Foreskin keratinocyte (primary cell): ENCODE measurements at places on chromosomes 2 and 18.

DNA sequence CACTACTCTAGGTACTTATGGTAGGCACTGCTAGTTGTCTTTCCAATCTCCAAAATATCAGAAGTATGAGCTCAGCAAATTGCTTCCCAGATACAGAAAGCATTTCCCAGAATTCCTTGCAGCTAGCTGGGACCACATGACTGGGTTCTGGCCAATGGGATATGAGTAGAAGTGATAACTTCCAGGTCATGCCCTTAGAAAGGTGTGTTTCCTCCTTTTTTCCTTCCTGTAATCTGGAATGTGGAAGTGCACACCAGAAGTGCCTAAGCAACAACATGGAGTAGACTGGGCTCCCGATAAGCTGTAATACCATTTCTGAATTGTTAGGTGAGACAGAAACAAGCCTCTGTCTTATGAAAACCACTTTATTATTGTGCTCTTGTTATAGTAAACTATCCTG is 279.8 kb downstream of the ZNF385B start:
- no peak for DNase-seq

GRCh38 chr2:233546101-233546500 is 20.5 kb downstream of the USP40 start:
- no peak for DNase-seq

- no peak for DNase-seq
Observed at GRCh38 chr2:236545248-236545658, 24.4 kb upstream of the ACKR3 start.

GRCh38 chr2:236959036-236959435 is 126.7 kb upstream of the COPS8 start:
- no peak for DNase-seq

- no peak for DNase-seq
Observed at GRCh38 chr2:101306410-101306809, 2.1 kb downstream of the RNF149 start.

DNA sequence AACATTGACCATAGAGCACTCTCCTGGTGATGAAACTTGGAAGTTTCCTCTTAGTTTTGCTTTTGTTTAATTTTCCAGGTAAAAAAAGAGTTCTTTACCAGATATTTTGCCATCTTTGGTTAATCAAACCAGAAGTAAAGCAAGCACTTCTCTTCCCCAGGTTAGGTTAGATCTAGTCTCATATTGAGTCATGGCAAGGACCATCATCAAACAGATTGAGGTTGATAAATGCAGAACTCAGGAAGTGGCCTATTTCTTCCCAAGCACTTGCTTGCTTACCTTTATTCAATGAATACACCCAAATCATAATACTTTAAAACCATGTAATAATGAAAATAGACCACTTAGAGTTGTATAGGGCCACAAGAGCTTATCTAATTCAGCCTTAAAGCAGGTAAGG is 23.4 kb downstream of the DNAH6 start:
- DNase-seq = no peak

GRCh38 chr2:235330775-235331451 is 162.9 kb upstream of the AGAP1 start:
- DNase-seq = peak; percentile 85

DNA sequence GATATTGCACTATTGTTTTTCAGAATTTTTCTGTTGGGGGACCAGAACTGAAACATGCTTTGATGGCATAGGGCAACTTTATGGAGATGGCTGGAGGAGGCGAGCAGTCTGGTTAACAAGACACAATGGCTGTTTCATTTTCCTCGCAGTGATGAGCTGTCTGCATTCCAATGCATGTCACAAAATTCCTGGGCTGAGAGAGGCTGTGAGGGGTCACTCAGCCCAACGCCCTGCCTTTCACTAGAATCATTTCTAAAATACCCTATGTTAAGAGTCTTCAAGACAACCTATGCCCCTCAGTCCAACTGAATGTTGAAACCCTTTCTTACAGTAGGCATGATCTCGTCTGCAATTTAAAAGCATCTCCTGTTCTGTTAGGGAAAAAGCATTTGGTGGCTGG is 1090.0 kb downstream of the BCL11A start:
- DNase-seq = no peak

GRCh38 chr18:57062844-57063243 is 84.0 kb upstream of the BOD1L2 start:
- DNase-seq = no peak

GRCh38 chr2:28615706-28616105 is 119.8 kb downstream of the PLB1 start:
- DNase-seq = no peak

- peak; percentile 56 for DNase-seq
Observed at GRCh38 chr2:58063641-58064040, 17.0 kb downstream of the VRK2 start.

DNA sequence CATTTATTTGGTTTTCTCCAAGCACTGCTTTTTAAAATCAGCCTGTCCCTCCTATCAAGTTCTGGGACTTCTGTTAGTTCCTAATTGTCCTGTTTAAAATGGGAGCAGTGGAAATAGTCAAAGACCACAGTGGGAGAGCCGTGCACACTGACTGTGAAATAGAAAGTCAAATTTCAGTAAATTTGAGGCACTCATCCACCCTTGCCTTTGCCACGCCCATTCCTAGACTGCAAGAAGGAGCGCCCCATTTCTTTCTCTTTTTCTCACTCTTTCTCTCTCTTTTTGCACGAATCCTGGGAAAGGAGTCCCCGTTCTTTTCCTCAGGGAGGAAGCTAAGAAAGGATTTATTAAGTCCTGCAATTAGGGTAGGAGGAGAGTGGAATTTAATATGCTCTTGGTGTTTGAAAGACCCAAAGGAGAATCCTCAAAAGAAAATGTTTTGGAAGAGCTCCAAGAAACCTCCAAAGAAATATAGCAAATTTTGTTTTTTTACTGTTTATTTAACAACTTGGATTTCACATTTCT is 7.5 kb downstream of the COL6A3 start:
- DNase-seq = no peak

- DNase-seq = no peak
Observed at GRCh38 chr18:79379931-79380815, 15.6 kb upstream of the NFATC1 start.

DNA sequence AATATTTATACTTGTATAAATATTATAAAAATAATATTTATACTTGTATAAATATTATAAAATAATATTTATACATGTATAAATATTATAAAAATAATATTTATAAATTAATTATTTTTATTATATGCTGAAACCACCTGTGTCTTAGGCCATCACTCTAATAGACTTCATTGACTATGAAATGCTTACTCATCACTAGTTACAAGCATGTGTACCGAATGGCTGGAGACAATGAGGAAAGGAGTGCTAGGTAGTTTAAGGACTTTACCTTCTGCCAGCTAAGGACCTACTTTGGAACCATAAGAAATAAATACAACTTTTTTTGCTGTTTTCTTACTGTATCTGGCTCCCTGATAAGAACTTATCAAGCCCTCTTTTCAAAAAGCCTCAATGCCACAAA is 228.8 kb downstream of the LRRTM1 start:
- no peak for DNase-seq

- DNase-seq = no peak
Observed at GRCh38 chr2:187994464-187995331, 297.0 kb upstream of the GULP1 start.

DNA sequence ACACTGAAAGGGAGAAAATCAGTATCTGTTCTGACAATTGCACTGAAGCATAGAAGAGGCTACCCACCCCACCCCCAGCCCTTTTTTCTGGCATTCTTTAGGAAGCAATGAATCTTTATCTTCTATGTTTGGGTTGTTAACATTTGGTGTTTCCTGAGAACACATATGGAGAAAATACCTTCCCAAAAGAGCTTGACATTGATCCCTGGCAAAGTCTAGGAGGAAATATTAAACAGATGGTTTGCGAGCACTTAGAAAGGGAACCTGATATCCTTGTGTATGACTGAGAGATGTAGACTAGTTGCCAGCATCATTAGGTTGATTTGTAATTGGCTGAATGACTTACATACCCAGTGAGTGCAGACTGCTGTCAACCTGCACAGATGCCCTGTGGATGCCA is 42.9 kb downstream of the DOK1 start:
- no peak for DNase-seq

- DNase-seq = no peak
Observed at GRCh38 chr2:157192445-157193423, 64.8 kb upstream of the GALNT5 start.

DNA sequence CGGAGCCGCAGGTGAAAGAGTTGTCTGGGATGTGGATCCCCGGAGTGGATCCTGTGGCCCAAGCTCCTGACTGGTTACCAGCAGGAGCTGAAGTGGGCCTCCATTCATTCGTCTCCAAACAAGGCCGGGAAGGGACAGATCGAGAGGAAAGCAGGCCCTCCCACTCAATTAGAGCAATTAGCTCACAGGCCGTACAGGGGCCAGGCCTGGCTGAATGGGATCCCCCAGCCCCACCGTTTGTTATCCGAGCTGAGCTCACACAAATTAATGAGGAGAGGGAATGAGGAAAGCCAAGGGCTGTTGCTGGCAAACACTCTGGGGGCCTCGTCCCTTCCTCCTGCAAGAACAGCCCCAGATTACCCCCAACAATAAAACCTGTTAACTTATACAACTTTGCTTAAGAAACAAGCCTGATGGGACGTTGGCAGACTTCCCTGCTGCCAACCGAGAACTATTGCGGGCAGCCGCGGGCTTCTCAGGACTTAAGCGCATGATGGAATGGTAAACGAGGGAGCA is 338.0 kb downstream of the BCL11A start:
- no peak for DNase-seq

GRCh38 chr2:1455466-1455865 is 42.2 kb downstream of the TPO start:
- no peak for DNase-seq

DNA sequence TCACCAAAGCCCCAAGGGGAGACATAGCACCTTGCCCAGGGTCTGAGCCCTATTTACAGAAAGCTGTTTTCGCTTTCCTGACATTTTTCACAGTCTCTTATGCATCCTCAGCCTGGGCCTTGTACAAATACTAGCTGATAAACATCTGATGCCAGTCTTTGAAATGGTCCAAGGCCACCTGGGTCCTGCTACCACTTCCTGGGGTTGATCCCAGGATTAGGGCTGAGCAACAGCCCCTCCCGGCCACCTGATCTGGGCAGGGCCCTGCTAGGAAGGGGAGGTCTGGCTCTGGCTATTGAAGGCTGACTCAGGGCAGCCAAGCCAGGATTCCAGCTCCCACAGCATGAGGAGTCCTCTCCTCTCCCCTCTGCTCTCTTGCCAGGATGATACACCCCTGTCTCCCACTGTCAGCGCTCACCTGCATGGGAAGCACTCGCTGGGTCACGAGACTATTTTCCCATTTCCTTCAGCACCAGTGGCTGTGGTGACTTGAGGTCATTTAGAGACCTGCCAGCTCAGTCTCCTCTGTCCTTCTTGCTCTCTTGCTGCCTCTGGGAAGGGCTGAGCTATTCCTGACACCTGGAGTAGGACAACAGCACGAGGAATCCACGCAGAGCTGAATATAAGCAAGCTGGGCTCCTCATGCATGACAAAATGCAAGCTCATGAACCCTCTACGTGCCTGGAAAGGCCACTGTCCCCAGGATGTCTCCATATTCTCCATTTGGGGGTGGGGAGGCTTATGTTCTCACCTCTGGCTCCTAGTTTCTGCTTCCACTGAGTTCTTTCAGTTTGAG is 53.0 kb upstream of the LGALSL start:
- DNase-seq = no peak

GRCh38 chr2:224596289-224596688 is 11.1 kb upstream of the CUL3 start:
- no peak for DNase-seq

GRCh38 chr2:96102596-96103186 is 13.7 kb downstream of the ADRA2B start:
- no peak for DNase-seq

DNA sequence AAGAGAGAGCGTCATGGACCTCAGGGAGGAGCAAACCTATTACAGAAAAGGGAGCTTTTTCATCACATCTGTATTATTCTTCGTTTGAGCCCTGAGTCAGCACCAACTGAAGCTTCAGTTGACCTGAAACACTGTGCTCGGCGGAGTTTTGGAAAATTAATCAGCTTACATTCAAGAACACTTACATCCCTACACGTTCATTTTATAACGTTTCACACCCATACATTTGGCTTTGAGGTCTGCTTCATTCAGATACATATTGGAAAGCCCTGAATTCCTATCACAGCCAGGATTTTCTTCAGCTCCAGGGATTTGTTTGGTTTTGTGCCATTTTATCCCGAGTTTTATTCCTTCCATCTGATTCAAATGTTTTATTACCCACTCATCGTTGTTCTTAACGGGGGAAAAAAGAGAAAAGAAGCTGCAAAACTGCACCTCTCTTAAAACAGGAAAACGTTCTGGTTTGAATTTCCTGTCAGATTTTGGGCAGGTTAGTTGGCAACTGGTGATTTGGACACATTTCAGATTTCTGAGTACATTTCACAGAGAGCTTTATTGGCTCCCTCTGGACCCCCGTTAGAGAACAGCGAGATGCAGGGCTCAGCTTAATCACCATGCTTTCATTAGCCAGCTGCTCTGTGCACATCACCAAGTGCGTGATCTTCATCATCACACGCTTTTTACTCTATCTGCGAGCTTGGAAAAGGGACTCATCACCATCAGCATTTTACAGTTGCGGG is 88.8 kb downstream of the CDC42EP3 start:
- no peak for DNase-seq

GRCh38 chr2:55014962-55015939 is 35.0 kb downstream of the RTN4 start:
- peak; percentile 27 for DNase-seq
